Activated T-cell treated with anti-CD3 and anti-CD28 coated beads, Interleukin-2, amount 50 U/mL, for 72 hours (primary cell): ENCODE measurements at places on chromosomes 11 and 22.

GRCh38 chr22:44107340-44107739 is 73.4 kb upstream of the PARVG start:
- DNase-seq: peak; percentile 22

DNA sequence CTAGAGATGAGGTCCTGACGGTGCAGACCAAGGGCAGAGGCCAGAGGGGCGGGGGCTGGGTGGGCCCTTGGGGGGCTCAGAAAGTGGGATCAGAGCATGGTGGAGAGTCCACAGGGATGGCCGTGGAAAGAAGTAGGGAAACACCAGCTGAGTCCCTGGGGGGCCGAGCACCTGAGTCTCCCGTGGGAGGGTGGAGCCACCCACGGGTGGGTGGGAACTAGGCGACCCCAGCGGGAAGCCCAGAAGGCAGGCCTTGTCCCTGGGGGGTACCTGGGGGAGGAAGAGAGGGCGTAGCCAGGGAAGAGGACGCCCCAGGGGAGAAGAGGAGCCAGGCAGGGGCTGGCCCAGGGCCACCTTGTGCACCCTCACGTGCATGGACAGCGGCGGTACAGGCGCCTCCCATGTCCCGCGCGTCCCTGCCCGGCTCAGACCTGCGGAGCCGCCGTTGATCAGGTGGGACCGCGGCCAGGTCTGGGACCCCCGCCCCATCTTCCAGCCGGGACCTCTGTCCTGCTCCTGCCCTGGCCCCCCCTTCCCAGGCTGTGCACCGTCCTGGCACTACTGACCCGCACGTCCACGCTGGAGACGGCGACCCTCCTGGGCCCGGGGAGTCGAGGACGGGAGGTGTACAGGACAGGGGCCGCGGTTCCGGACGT is 10.2 kb downstream of the CRELD2 start:
- DNase-seq: no peak

DNA sequence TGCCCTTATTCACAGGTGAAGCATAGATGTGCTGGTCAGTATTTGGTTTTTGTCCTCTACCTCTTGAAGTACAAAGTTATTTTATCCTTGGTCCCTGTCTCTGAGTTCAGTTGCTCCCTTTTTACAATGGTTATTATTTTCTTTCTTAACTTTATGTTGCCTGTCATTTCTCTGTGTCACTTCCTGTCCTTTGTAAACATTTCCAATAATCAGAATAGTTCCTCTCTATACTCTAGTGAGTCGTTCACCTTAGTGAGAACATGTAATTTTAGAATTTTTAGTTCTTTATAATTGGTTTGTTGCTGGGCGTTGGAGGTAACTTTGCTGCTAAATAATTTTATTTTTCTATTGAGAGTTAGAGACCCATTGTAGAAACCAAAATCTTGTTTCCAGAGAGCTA is 16.0 kb downstream of the CSTPP1 start:
- no peak for DNase-seq

DNA sequence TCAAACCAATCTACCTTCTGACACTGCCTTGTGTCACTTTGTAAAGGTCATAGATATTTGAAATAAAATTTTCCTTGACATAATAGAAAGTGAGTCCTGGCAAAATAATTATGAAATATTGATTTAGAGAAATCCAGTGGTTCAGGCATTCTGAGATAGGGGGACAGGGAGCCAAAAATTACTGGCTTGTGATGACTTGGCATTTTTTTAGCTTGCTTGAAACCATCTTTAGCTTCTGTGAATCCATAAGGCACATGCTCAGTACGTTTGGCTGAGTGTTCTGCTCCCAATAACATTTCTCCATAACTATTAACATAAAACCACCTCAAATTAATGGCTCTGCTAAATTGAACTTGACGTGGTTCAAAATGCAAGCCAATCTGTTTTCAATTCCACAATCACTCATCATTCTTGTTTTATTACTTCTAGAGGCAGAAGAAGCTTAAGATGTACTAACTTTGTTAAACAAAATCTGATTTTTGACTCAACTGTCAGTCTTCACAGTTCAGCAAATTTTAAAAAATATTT is 209.0 kb downstream of the LRRC4C start:
- DNase-seq: no peak

GRCh38 chr11:71936825-71937224 is 8.0 kb downstream of the RNF121 start:
- no peak for DNase-seq

GRCh38 chr11:15829312-15829711 is 527.0 kb downstream of the SOX6 start:
- DNase-seq: no peak
